ENCODE measurements at places on chromosomes 6 and 20. TPM values are rescaled to one million over a fixed set of nuclear protein-coding genes. Genes with fewer than 3 reads are reported as not detected.

Gene SLC35D3
- total RNA-seq, result not detected

DNA sequence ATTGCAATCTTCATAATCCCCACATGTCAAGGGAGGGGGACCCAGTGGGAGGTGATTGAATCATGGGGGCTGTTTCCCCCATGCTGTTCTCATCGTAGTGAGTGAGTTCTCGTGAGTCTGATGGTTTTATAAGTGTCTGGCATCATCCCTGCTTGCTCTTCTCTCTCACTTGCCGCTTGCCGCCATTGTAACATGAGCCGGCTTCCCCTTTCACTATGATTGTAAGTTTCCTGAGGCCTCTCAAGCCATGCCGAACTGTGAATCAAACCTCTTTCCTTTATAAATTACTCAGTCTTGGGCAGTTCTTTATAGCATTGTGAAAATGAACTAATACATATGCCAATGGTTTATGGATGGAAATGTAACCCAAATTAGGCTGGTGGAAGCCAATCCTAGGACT lies 109.4 kb upstream of the AKAP12 start:
- no peak for DNase-seq

- peak; percentile 76 for DNase-seq
Observed at GRCh38 chr20:53736757-53737395, 143.2 kb upstream of the ZNF217 start.

Gene BEND3
- 1.8 TPM for total RNA-seq

Gene MLIP
- not detected for total RNA-seq

DNA sequence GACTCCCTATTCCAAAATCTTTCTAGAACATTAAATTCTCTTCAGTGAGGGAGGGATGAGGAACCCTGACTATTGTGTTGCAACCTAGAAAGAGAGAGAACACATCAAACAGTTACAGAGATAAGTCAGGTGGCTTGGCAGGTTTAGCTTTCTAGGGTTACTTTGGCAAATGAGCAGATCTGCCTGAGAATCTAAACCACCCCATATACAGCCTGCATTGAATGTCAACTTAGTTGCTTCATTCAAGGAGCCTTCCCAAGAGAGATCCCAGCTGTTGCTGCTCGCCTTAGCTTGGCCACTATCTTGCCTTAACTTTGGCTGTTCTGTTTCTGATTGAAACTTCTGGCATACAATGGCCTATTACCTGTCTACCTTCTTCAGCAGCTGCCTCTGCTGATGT lies 74.7 kb upstream of the TCF21 start:
- DNase-seq, result no peak

- DNase-seq, result no peak
Observed at GRCh38 chr20:8969146-8969583, 99.7 kb upstream of the PLCB4 start.

Gene BACH2
- under 0.01 TPM for total RNA-seq

DNA sequence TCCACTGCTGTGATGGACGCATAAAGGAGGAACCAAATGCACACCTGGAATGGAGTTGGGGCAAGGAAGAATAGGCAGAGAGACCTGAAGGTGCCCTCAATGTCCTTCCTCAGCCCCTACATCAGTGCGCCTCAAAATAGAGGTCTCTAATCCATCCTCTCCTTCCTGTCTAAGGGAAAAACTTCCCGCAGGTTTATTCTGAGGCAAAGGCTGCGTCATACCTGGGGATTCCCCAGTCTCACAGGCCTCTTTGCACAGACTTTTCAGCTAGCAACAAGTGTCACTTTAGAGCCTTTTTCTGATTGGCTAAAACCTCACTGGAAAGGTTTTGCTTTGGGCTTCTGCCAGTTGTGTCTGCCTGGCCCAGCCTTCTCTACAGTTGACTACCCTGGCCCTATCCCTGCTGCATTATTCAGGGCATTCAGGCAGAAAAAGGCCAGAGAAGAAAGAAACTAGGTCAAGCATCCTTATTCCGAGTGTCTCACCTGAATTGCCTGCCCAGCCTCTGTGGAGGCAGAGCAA lies 1.8 kb upstream of the HLA-DQB1 start:
- peak; percentile 24 for DNase-seq

Gene ESR1
- total RNA-seq, result not detected

DNA sequence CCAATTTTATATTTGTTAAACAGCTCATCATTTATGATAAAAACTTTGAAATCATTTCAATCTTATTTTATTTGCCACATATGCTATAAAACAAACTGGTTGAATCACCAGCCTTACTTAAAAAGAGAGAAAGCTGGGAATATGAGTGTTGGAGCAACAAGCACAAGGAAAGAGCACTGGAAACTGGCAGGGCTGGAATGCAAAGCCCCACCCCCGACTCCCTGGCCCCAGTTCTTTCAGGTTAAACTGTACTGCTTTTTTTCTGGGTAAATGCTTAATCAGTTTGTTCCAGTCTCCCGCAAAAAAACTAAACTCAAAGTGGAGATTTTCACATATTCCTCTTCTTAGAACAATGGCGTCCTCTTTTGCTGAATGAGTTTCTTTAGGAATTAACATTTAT lies 433.8 kb upstream of the NOX3 start:
- no peak for DNase-seq

Gene LPA
- total RNA-seq, result not detected

Gene LCA5
- 4.2 TPM for total RNA-seq

GRCh38 chr6:47117314-47117713 lies 75.2 kb upstream of the ADGRF1 start:
- DNase-seq, result no peak

DNA sequence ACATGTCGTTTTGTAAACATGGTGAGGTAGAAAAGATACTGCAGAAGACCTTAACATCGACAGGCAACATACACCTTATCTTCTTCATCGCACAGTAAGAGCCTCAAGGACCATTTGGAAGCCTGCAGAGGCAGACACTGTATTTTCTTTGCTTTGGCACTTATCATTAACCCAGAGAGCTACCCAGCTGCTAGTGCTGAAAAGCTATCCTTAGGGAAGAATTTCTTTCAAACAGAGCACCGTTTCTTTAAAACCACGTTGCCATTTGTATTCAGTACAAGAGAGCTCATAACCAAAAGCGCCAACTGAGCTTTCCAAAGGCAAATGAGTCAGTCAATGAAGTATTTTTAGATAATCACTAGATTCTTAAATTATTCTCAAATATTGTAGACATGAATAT lies 306.6 kb downstream of the EPM2A start:
- DNase-seq, result peak; percentile 5

DNA sequence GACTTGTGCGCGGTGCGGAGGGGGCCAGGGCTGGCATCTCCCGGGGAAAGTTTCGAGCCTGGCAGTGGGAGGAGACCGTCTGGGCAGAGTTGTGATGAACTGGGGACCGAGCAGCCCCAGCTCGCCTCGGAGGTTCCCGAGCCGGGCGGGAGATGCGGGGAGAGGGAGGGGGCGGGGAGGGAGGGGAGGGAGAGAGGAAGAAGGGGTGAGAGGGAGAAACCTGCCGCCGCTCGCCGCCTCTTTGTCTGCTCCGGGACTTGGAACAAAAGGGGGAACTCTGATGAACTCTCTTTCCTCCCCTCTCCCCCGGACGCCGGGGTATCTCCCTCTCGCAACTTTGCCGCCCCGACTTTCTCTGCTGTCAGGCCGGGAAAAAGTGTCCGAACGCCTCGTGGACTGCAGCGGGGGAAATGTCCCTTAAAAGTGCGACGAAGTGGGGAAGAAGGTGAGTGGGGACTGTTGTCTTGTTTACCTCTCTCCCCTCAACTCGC lies 72.7 kb downstream of the SOX4 start:
- DNase-seq, result peak; percentile 23

- DNase-seq, result peak; percentile 25
Observed at GRCh38 chr6:169783401-169783800, 32.0 kb downstream of the ERMARD start.

GRCh38 chr6:168099201-168100010 lies 20.4 kb upstream of the FRMD1 start:
- no peak for DNase-seq

Gene NCOA3
- 36.6 TPM for total RNA-seq

DNA sequence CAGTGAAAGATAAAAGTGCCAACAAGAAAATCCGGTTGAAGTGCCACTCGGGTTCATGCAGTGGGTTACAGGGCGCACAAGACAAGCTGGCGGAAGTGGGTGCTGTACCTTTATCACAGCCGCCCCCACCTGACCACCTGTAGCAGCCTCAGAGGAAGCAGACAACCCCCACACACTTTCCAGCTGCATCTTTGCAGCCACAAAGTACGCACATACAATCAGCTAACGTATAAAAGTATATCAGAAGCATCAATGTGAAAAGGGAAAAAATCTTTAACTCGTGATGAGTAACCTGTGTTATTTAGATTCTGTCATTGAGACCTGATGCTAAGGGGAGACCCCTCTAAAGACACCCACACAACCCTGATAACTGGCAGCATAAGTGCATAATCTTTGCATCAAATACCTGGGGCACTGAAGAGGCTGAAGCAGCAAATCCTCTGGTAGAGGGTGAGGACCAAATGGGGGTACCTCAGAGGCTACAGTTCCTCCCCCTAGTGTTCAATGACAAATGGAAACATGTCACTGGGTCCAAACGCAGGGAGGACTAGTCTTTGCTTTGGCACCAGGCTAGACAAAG lies 22.1 kb downstream of the BACH2 start:
- DNase-seq, result no peak

Gene KCNK16
- total RNA-seq, result not detected

Gene SLC44A4
- not detected for total RNA-seq

GRCh38 chr20:63337786-63338420 lies 23.2 kb downstream of the CHRNA4 start:
- no peak for DNase-seq

DNA sequence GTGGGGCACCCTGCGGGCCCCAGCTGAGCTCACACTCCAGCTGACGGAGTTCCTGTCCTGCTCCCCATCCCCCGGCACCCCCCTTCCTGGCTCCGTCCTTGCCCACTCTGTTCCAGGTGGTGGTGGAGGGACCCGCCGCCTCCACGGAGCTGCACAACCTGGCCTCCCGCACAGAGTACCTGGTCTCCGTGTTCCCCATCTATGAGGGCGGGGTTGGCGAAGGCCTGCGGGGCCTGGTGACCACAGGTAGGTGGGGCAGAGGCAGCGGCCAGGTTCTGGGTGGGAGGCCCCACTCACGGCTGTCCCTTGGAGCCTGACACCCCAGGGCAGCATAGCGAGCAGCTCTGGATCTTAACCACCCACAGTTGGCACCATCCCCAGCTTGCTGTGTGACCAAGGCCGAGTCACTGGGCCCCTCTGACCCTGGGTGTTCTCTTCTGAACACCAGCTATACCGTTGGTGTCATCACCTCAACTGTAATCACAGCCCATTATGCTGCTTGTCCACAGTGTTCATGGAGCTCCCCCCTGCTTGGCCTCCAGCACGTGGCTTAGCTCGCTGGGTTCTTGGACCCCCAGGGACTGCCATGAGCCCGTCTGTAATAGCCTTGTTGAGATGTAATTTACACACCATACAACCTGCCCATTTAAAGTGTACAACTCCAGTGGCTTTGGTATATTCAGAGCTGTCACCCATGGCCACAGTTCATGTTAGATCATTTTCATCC lies 17.4 kb downstream of the COL20A1 start:
- peak; percentile 73 for DNase-seq

Gene MEI4
- total RNA-seq, result not detected

- DNase-seq, result no peak
Observed at GRCh38 chr6:100952006-100952405, 70.9 kb upstream of the ASCC3 start.

DNA sequence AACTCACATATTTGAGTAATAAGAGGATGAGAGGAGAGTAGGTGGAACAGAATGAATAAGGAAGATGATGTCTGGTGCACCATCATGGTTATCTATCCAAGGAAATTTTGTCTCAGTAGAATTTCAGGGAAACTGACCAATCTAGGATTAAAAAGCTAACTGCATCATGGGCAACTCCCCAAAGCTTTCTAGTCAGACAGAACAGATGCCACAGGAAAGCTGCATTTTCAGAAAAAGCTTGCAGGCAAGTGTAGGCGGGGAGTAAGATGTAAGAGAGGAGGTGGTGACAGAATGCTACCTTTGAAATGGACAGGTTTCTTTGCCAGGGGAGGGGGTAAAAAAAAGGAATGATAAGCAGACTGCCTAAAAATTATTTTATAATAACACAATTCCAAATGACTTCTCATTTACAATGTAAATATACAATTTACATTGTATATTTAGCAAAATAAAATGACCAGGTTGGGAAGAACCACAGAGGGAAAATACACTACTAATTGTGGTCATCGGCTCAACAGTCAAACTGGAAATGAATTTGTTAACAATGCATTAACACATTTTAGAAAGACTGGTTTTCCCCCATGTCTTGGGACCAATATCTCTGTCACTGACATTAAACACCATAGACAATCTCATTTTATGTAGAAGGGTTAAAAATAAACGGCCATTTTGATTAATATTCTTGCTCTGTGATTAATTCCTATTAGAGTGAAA lies 15.1 kb downstream of the NHSL1 start:
- no peak for DNase-seq

DNA sequence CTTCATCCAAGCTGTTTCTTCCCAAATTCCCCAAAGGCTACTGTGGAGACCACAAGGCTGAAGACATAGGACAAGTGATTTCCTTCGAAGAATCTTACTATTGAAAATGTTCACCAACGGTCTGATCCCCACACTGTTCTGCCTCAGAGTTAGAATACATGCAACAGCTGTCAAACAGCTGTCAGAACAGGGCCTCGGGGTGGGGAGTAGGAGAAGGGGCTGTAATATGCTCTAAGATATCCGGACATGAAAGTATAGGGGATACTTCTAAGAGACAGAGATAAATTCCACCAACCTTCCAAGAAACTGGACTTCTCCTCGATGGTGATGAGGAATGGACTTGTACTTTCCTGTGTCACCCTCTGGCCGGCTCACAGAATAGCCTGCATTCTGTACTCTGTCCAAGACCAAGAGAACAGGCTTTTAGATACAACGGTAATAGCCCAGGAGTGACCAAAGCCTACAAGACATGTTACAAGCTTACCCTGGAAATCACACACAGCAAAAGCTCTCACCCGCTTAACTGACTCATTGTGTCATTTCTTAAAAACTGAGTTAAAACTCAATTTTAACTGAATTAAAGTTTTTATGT lies 69.2 kb upstream of the PTGIS start:
- no peak for DNase-seq

GRCh38 chr6:149919834-149920225 lies 3.1 kb downstream of the RAET1G start:
- DNase-seq, result no peak

DNA sequence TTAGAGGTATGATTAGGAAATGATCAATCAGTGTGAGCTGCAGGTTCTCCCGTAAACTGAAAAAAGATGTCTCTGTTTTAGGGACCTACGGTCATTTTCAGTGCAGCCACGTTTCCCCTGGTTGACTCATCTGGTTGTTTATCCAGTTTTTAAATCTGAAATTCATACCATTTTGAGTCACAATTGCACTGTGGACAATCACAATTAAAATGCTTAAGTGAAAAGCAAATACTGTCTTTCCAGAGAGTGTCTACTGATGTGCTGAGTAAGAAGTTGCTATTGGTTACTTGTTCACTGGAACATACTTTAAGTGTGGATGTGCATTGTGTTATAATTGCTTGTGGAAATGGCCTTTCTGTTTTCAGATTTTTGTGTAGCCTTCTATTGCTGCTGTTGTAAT lies 305.1 kb upstream of the SASH1 start:
- DNase-seq, result peak; percentile 6

GRCh38 chr6:166293731-166294584 lies 14.2 kb downstream of the PRR18 start:
- DNase-seq, result no peak
